ENCODE measurements at places on chromosomes 5 and 9.

GRCh38 chr9:34370335-34370969, 6.2 kb downstream of the MYORG start:
- no peak for DNase-seq

DNA sequence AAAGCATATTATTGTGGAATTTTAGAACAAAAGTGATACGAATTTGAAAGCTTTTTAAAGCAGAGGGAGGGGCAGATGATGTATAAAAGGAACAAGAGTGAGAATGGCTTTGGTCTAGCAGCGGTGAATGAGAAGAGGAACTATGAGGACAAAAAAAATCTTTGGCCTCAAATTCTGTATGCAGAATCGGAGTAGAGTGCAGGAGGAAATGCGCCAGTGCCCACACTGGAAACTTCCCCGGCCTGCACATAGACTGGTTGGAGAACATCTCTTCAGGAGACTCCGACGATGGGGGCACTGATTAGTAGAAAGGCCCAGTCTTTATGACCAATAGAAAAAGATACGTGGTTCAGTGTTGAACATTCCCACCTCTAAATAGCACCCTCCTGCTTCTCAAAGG, 51.3 kb downstream of the SLC46A2 start:
- no peak for DNase-seq

DNA sequence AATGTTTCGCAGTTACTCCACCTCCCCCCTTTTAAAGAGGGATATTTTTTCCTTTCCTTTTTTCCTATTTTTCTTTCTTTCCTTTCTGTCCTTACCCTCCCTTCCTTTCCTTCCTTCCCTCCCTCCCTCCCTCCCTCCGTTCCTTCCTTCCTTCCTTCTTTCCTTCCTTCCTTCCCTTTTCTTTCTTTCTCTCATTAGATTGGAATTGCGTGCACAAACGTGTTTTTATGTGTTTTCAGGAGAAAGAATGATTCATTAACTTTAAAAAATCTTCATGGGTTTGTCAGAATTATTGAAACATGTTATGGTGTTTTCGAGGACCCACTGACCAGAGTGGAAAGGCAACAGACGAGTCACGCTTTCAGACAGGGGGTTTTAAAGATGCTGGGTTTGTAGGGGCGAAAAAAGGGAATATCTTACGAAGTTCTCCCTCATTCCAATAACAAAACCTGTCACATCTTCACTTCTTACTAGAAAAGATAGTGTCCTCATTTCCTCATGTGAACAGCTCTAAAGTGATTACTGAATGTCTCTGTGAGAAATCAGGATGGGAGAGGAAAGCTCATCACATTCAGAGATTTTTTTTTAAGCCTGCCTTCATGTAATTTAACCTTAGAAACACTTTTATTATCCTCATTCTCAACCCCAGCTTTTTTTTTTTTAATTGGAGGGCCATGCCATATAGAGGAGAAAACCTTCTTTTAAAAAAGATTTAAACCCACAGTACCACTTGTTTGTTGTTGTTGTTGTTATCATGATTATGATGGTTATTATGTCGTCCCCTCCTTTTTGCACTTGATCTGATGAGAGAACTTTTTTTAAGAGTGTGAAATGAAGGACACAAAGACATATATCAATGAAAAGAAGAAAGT, 21.9 kb downstream of the NR2F1 start:
- no peak for DNase-seq

GRCh38 chr9:27413511-27414219, 110.4 kb upstream of the IFNK start:
- no peak for DNase-seq

GRCh38 chr9:107466826-107467225, 22.7 kb downstream of the KLF4 start:
- no peak for DNase-seq

DNA sequence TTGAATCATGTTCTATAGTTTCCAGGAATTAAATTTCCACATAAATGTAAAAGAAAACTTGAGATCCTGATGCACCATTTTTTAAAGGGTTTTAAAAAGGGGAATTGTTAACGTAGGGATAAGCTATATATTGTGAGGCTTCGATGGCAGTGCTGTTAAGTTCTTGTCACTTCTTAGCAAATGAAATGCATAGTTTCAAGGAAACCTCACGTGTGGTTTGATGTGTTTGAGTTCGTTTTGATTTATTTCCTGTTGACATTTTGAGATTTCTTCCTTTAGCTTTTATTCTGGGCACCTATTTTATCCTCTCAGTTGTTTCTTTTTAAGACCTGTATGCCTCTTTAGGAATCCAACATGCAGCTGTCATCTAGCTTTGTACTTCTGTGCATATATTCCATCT, 301.0 kb downstream of the DOCK8 start:
- DNase-seq: no peak

GRCh38 chr5:172088801-172089200, 82.4 kb upstream of the FBXW11 start:
- no peak for DNase-seq

DNA sequence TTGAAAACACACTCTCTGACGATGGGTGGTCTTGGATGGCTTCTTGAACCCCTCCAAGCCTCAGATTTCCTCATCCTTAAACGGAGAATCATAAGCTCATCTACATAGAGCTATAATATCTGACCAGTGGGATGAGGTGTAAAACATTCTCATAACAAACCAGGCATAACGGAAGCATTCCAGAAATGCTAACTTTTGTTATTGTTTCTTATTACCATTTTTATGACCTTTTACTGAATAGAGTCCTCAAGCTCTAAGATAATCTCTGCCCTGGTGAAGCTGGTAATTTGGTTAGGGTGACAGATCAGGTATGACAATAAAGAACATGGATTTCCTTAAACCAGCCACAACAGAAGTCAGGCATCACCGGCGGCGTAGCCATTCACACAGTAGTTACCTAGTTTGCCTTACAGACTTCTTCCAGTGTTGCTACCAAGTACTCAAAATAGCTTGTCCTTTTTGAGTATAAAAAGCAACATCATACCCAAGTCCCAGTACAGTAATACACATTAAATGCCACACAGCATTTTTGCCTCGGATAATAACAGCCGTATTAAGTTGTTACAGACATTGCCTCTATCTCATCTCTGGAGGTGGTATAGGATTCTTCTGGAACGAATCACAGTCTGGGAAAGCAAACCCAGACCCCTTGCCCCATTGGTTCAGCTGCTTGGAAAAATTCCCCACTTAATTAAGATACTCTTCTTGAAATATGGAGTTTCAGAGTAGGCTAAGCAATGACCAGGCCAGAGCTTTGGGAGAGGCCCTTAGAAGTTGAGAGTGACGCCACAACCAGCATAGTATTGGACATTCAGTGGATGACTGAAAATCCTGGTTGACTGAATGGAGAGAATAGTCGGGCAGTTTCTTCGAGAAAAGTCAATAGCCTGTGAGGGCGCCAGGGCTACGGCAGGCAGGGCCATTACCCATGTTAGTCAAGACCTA, 252.5 kb downstream of the SLIT3 start:
- DNase-seq: no peak

GRCh38 chr9:110066929-110067716, 140.8 kb downstream of the C9orf152 start:
- no peak for DNase-seq

DNA sequence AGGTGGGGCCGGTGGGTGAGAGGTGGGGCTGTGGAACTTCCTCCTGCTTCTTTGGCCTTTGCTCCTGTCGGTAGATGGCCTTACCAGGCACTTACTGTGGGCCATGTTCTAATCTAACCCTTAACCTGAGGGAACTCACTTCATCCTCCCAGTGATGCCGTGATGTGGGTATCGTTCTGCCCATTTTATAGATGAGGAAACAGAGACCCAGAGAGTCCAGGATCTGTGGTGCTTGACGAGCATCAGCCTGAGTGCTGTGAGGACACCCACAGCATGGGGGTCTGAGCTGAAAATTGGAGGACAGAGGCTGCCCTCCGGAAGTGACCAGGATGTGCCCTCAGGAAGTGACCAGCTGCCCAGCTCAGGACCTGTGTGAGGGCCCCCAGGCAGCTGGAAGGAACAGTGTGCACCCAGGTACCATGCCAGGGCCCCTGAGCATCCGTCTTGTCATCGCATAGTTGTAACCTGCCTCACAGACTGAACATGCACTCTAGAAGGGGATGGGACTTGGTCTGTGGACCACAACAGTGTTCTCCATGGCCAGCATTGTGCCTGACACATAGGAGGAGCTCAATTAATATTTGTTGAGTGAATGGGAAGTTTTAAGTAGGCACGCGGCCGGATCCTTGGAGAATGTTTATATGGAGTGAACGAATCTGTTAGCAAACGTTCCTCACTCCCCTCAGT, 8.5 kb downstream of the NEK6 start:
- DNase-seq: no peak

- no peak for DNase-seq
Measured at GRCh38 chr5:144247131-144247530, 76.5 kb downstream of the KCTD16 start.

GRCh38 chr9:93897075-93897970, 57.8 kb downstream of the BARX1 start:
- DNase-seq: no peak

DNA sequence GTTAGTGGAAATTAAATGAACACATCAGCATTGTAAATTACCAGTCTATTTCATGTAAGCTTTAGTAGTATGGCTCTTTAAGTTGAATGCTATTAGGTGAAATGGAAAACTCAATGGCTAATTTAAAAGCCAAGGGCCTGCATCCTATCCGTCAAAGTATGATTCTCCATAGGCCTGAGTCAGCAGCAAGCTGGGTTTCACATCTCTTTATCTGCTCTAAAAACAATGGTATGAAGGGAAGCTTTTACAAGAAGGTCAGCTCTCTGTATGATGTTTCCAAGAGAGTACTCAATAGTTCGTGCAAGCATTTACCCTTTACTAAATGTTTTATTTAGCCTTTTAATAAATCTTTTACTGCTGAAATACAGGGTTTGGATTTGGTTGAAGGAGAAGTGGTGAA, 62.8 kb downstream of the MAP1B start:
- DNase-seq: no peak

- DNase-seq: no peak
Measured at GRCh38 chr5:149302641-149303040, 31.0 kb downstream of the AFAP1L1 start.

DNA sequence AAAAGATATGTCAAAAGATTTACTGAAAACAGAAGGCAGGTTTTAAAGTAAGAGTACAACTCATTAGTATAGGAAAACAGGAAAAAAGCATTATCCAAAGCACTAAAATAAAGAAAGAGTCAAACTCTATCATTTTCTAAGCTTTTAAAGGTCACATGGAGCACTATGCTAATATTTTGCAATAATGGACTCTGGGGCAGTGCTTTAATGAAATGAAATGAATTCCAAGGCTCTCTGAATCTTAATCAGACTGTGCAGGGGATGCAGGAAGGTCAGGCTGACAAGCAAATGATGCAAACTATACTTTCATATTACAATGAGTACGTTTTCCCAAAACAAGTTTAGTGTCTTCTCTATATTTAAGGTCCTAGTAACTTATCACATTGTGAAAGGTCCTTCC, 981.9 kb upstream of the DMAC1 start:
- DNase-seq: no peak

GRCh38 chr5:175603987-175604739, 53.7 kb upstream of the HRH2 start:
- DNase-seq: no peak
